HTR-8/SVneo (cell line): ENCODE measurements at places on chromosomes 3 and 15.

DNA sequence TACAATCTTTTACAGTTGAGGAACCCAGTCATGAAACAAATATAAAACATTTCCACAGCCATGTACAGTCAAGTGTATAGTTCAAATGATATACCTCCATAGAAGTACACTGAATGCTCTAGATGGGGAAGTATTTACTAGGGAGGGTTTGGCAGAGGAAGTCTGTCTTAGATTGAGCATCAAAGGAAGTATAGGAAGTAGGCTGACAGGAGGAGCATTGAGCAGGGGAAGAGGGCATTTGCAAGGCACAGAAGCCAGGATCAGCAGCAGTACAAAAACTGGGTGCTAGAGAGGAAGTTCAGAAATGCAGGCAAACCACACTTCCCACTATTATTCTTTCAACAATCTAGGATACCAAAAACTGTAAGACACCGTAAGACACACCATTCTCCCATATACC, 122.6 kb downstream of the ANO10 start:
- DNase-seq: no peak

GRCh38 chr3:54572197-54572895, 355.5 kb downstream of the LRTM1 start:
- no peak for DNase-seq

DNA sequence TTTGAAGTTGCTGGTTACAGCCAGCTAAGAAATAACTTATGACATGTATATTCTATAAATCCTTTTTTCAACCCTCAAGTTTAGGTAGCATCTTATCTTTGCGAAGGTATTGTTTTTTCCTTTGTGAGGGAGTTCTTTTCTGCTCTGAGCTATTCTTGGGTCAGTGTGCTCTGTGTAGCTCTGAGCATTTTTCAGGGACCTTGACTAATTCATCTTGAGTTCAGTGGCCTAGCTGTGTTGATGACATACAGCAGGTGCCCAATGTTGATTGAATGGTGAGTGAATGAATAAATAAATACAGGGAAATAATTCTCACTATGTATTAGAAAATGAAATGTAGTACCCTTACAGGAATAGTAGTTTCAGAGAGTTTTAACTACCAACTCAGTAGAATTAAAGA, 335.3 kb downstream of the IL20RB start:
- DNase-seq: no peak

DNA sequence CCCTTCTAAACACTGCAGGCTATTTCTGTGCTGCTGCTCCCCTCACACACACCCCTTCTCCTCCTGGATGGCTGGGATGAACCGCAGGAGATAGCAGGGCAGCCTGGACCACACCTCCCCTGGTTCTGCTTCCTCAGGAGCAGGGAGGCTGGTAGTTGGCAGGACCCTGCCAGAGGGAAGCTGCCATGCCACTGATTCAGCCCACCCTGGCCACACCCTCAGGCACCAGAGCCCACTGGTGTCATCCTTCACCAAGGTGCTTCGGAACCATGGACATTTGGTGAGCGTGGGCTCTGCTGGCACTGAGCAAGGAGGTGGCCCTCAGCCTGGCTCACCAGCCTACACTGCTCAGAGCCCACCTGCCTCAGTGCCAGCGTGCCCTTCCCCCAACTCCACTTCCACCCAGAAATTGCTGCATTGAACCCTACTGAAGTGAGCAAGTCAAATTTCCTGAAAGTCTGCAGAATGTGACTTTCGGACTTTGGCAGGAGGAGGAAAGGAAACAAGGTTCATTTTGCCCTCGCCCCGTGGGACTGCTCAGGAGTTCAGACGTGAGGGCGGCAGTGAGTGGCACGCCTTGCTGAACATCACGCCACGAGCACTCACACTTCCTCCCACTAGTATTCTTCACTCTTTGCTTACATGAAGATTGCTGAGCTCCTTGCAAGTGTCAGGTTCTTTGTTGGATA, 26.3 kb downstream of the BMF start:
- DNase-seq: no peak

DNA sequence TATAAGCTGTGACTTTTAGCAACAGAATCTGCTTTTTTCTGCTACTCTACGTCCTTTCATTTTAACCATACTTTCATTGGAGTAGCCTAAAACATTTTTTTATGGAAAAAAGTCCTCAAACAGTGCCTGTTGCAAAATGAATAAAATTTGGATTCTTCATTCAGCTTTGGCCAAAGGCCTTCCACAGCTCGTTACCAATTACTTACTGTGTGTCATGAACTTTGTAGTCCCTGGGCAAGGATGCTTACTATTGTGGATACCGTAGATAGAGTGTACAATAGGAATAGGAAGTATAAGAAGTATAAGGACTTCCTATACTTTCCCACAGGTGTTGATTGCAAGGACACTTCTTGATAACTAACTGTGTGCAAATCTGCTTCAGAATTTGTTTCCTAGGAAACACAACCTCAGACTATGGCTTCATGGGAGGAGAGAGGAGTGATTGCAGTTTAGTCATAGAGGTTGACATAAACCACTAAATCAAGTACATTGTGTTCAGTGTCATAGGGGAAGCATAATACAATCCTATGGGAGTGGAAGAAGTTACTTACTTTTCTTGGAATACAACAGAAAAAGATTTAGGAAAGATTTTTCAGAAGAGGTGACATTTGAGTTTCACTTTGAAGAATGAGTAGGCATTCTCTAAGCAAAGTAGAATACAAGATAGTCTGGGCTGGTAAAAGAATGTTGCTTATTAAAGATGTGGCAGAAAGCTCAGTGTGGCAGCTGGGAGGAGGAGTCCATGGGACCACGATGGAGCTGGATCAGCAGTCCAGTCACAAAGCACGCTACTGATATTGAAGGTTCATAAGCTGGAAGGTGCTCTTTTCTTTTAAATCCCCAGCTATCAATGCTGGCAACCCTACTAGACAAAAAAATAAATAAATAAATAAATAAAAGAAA, 309.7 kb upstream of the TPRG1 start:
- DNase-seq: no peak

- DNase-seq: no peak
Observed at GRCh38 chr15:94253742-94254141, 22.4 kb downstream of the MCTP2 start.

GRCh38 chr15:77649610-77650009, 16.9 kb upstream of the LINGO1 start:
- DNase-seq: no peak

GRCh38 chr15:78938658-78939488, 6.0 kb downstream of the CTSH start:
- no peak for DNase-seq

GRCh38 chr3:15331606-15332404, 581 bp downstream of the SH3BP5 start:
- DNase-seq: no peak

- no peak for DNase-seq
Observed at GRCh38 chr3:4493941-4494894, 1.1 kb downstream of the ITPR1 start.

- DNase-seq: no peak
Observed at GRCh38 chr3:44654039-44654438, 5.5 kb downstream of the ZNF35 start.

GRCh38 chr15:56411122-56411749, 46.0 kb downstream of the TEX9 start:
- DNase-seq: no peak
